Panc1 (cell line): ENCODE measurements at places on chromosomes 7 and 10. TPM values are rescaled to one million over a fixed set of nuclear protein-coding genes. Genes with fewer than 3 reads are reported as not detected.

Gene CPA2
- 0.87 TPM for total RNA-seq

- no peak for DNase-seq
Measured at GRCh38 chr10:80075781-80076180, 2.7 kb upstream of the TMEM254 start.

Gene MYOZ1
- total RNA-seq: not detected

DNA sequence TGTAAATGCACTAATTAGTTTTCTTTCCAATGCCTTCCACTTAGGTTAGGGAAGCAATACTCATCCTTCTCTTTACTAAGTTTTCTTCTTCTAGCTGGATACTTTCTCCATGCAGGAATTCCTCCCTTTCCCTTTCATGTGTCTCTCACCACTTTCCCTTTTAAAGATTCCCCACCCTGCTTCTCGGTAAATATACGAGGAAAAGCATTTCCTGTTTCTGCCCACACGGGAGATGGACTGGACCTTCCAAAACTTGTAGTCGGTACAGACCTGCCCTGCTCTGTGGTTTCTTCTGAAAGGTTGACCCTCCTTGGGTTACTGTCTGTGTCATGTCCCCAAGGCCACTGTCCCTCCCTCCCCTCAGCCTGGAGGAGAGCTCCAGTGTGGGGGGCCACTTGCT, 58.9 kb upstream of the LYZL2 start:
- DNase-seq: no peak

- peak; percentile 83 for DNase-seq
Measured at GRCh38 chr7:100100420-100101015, 679 bp downstream of the MCM7 start.

DNA sequence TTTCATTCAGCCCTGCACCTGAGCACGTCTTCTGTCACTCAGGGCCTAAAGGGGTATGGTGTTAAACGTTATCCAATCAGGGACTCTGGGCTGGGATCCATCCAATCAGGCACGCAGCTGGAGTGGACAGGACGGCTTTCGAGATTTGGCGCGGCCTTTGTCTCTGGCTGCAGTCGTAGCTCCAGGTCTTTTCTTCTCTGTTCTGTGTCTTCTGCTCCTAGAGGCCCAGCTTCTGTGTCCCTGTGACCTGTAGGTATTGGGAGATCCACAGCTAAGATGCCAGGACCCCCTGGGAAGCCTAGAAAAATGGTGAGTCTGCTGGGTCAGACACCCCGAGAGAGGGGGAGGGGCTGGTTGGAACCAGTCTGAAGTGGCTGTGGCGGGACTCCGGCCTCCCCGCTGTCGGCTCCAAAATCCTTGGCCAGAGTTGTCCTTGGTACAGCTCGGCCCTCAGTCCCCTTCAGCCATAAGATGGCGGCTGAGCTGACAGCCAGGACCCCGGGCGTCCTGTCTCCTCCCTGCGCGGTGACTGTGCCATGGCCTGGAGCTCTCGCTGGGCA, 11.7 kb upstream of the ZNF680 start:
- peak; percentile 55 for DNase-seq

DNA sequence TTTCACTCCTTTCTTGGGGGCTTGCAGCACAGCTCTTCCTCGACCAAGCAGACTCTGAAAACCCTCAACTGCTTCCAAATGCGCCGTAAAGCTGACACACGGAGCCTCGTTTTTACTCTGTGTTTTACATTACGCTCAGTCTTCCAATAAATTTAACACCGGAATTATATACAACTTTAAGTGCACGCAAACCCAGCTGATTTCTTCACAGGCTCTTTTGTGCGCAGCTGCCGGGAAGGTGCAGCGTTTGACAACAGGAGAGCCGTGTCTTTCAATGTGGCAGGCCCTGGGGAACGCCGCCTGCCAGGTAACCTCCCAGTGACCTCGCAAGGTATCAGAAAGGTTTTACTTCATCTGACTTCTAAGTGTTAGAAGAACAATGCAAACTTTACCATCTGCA, 35.0 kb downstream of the GFRA1 start:
- DNase-seq: no peak

DNA sequence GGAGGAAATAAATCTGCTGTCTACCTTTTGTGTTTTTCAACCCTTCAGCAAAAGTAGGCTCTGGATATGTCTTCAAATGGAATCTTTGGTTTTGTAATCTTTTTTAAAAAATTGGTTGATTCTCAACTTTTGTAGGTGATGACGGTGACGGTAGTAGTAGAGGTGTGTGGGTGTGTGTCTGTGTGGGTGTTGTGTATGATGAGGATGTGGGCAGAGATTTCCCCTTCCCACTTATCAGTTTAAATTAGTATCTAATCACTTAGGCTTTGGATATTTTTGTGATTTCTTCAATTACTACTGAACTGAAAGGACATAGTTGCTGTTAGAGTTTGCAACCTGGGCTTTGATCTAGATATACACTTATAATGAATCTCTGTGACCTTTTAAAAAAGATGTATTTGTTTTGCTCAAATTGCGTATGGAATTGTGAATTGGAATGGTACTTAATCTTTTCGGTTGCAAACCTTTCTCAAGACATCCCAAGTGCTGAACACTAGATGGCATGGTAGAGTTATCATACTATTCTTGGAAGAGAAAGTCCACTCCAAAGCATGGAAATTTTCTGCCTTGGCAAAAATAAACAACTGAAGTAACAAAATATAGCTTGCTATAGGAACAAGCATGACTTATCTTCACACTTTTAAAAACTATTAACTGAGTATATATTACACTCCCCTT, 51.9 kb upstream of the A1CF start:
- DNase-seq: peak; percentile 27

Gene SNCG
- total RNA-seq: 5.2 TPM

DNA sequence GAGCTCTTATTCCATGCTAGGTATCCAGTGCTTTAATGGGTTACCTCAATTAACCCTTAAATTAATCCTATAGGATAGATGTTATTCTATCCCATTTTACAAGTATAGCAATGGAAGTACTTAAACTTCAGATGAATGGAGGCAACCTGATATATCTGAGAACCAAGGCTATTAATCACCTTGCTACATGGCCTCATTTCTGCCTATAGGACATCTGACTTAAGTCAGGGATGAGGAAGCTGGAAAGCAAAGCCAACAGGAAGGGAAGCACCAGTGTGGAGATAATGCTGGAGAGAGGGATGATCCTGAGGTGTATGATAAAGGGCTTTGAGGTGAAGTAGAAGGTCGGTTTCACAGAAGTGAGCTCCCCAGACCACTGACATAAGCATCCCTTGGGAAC, 132.3 kb downstream of the CHN2 start:
- DNase-seq: no peak

Gene MDFIC
- 7.3 TPM for total RNA-seq

DNA sequence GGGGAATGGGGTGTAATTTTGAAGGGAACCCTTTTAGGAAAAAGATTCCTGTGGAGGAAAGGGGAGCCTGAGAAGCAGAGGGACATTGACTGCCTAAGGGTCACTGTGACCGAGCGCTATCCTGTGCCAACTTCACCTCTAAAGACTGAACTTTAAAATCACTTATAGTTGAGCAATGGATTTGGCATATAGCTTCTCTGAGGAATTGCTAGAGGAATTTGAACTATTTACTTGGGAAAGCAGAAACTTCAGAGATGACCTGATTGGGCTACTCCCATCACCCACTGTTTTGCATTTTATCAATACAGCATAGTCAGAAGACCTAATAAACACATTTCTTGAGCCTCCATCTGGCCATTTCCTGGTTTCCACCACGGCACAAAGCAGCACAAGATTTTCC, 23.7 kb upstream of the WNT16 start:
- no peak for DNase-seq

GRCh38 chr7:101684983-101685330, 55.9 kb upstream of the MYL10 start:
- no peak for DNase-seq
